ENCODE measurements at places on chromosomes 7 and 10.

DNA sequence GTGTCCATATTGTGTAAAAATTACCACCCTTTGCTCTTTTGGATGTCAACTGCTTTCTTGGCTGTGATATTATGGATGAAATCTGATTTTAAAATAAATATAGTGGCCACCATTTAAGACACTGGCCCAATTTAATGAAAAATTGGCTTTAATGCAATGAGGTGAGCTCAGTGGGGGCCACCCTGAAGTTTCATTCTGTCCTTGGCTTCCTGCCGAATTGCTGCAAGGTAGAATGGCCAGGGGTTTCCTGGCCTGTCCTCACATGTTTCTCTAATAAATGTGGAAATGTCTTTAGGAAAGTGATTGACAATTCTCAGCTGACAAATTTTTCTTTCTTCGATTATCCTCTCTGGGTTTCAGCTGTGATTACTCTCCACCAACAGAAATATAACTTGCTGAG lies 36.0 kb downstream of the DYNC1I1 start:
- DNase-seq: no peak

- DNase-seq: no peak
Observed at GRCh38 chr10:20630092-20630643, 266.9 kb downstream of the NEBL start.

DNA sequence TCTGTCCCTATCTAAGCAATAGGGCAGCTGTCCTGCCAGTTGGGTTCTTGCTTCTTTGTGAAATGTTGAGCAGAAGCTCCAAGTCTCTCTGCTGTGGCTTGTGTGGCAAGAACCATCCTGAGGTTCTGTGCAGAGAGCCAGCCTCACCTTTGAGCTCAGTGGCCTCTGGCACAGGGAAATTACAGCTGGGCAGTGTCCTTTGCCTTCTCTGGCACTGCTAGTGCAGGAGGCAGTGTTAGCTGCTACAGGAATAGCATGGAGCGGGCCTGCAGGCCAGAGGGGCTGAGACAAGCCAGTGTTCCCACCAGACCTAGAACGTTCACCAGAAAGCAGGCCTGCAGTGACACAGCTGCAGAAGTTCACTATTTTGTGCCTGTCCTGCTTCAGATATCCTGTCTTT lies 1.8 kb downstream of the PRXL2A start:
- DNase-seq: no peak

DNA sequence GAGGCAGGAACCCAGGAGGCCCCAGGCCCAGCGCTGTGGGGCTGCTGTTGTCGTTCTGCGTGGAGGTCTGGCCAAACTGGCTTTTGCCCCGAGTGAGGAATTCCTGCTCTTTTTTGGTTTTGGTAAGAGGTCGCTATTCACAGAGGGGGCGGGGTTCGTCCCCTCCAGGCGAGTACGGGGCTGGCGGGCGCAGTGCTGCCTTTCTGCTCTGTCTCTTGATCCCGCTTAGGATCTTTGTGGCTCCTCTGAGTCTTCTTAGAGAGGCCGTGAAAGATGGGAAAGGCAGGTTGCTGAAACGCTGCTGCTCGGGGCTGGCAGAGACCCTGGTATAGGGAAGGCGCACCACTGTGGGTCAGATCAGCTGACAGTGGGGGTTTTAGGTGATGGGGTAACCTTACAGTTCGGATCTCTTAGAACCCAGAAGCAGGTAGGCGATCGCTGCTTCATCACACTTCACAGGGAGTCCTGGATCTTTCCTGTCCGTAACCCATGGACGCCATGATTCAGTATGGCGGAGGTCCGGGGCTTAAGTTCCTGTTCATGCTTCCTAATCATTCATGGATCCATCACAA lies 136.7 kb downstream of the KIF20B start:
- DNase-seq: no peak

DNA sequence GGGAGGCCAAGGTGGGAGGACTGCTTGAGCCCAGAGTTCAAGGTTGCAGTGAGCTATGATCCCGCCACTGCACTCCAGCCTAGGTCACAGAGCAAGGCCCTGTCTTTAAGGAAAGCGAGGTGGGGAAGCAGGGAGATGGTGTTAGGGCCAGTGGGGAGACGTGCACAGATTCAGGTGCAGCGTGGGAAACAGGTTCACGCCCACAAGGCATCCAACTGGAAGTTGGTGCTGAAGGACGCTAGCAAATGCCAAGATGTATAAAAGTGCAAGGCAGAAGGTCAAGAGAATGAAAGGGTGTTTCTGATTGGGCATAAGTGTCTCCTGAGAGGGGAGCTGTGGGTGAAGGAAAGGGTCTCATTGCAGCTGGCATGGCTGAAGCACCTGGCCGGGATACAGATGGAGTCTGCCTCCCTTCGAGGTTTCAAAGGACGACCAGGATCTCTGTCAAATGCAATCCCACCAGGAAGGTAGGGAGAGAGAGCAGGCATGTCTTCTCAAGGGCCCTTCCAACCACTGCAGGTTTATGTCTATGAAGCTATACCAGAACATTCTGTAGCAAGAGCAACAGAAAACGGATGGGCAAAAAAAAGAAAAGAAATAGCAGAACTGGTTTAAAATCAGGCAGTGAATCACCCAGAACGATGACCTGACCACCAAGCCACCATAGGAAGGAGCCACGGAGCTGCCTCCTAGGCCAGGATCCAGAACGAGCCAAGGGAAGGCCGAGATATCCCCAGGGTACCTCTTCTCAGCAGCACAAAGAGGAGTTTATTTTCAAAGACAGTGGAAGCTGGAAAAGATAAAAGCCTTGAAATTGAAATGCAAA lies 43.2 kb downstream of the GSDME start:
- DNase-seq: no peak

- DNase-seq: no peak
Observed at GRCh38 chr7:90592033-90592432, 4.1 kb upstream of the CDK14 start.

DNA sequence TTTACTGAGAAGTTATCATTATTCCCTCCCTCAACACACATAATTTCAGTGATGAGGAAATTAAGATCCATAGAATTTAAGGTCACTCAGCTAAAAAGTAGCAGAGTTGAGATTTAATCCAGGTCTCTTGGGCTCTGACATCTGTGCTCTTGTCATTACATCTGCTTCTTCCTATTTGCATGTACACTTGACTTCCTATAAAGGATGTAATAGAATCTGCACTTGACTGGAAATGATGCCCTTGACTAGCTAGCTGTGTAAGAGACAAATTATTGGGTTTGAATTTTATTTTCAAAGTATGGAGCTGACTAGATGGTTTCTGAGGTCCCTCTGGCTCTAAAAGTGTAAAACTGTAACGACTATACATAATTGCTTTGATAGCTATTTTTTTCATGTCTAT lies 59.5 kb downstream of the AGK start:
- DNase-seq: peak; percentile 20

DNA sequence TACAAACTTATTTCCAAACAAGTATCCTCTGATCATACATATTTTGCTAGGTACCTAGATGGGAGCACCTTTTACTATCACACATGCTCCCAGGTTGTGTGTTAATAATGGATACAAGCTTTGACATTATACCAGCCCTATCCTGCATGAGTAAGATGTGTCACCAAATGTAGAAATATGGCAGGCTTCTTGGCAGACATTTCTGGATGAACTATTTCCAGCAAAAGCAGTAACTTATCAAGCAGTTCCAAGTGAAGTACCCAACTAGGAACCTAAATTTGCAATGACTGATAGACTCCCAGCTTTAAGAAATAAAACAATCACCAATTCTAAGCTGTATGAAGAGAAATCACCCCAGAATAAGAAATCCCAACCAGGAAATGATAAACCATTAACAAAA lies 103.7 kb upstream of the TMEM72 start:
- no peak for DNase-seq

DNA sequence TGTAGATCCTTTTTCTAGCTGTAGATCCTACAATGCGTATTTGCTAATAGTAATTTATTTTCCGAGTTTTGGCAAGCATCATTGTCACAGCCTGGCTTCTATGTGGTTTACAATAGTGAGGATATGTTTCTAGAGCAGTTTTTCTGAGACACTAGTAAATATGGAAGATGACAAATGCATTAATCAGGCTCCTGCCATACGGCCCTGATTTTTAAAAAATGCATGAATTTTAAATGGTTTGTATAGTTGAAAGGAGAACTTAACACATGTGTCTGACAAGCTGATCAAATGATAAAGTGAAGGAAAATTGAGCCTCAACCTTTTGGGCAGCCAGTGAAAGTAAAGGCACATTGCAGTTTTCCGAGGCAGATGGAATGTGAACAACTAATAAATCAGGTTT lies 354.1 kb downstream of the EXOC4 start:
- DNase-seq: no peak

GRCh38 chr10:6185039-6185716 lies 17.6 kb upstream of the PFKFB3 start:
- no peak for DNase-seq

DNA sequence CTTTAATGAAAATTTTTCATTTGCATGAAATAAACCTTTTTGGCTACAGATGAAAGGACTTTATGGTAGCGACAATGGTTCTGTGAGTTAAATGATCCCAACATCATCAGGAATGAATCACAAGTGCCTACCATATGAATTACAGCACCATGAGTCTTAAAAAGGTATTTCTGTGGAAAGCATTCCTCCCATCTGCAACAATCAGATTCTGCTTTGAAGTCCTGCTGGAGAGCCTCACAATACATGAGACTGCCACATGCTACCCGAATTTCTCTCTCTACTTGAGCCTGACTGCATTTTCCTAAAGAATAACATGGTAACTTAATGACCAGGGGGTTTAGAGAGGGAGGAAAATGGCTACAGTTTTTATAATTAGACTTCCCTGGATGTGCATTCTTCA lies 190.3 kb downstream of the TWIST1 start:
- DNase-seq: no peak

- DNase-seq: peak; percentile 16
Observed at GRCh38 chr7:128304212-128304611, 39.5 kb downstream of the RBM28 start.

DNA sequence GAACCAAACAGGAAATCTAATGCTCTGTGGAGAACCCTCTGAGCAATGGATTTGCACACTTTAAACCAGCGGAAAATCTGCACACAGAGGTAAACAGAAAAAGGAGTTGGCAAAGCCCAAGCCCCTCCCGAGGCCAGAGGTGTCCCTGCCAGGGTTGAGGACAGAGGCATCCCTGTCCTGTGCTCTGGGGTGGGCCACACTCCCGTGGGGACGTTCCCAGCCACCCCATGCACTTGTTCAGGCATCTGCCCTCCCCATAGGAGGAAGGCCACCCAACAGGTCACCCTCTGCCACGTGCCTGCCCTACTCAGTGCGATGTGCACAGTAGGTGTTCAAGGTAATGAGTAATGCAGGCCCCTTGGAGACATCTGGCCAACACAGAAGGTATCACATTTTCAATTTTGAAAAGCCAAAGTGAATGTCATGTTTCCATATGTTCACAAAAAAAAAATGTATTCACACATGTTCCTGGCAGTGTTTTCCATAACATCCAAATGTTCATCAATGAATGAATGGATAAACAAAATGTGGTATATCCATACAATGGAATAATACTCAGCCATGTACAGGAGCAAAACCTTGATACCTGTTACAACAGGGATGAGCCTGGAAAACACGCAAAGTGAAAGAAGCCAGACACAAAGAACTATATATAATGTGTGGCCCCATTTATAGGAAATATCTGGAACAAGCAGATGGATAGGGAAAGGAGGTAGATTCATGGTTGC lies 108.1 kb downstream of the EBF3 start:
- DNase-seq: no peak

GRCh38 chr10:77577666-77578229 lies 59.9 kb downstream of the KCNMA1 start:
- DNase-seq: no peak

GRCh38 chr10:14670551-14671240 lies 104.0 kb downstream of the FAM107B start:
- DNase-seq: no peak

- no peak for DNase-seq
Observed at GRCh38 chr7:28790467-28790866, 167.7 kb downstream of the TRIL start.

DNA sequence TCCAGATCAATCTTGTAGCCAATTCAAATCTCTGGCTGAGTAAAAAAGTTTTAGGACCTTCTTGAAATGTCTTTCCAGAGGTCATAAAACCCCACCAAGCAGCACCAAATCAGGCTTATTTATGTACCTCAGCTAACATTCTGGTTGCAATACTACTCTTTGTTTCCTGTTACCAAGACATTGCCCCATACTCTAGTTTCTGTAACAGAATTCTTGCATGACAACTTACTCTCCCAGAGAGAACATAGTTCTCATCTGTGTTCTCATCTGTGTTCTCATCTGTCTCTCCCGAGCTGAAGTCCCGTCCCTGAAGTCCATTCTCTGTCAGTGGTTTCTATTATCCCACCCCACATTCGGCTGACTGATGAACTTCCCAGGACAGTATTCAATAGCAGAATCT lies 1285.1 kb downstream of the XPNPEP1 start:
- DNase-seq: no peak

- DNase-seq: no peak
Observed at GRCh38 chr7:74141705-74142104, 32.5 kb upstream of the EIF4H start.

DNA sequence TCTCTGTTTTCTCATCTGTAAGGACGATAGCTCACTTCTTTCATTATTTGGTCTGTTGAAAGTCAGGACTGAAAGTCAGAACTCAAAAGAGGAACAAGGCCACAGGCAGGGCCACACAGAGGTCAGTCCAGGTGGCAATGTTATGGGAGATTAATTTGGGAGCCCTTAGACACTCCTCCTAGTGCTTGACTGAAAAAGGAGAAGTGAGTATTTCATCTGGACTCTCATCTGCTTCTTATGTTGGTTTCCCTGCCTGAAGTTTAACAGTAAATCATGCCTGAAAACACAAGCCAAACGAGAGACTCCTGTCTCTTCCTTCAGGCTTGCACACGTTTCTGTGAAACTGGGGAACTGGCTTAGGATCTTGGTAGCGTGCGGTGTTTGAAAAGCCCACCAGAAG lies 248.5 kb downstream of the BUB3 start:
- DNase-seq: no peak

DNA sequence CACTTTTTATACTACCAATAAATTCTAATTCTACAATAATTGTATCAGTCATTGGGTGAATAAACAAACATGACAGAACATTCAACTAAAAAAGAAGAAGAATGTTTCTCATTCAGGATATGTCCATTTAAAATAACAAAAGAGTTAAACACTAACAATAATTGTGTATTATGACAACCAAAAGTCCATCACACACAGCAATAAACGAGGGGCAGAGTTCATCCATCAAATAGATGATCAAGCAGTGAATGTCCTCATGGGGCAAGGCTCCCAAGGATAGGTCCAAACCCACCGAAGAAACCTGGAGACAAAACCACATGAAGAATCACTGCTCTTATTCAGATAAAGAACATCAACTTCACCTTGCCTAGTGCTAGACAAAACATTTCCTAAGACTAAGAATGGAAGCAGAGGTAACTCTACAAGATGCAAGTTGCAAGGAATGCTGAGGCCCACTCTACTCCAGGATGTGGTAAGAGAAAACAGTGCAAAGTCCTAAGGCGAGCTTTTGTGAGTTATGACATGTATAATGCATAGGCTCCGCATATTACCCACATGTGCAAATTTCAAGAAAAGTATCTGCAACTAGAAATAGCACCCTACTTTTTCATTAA lies 115.1 kb downstream of the PARD3 start:
- DNase-seq: no peak

All from NCI-H187 (cell line).